ENCODE measurements at places on chromosomes 3 and 15. TPM values are rescaled to one million over a fixed set of nuclear protein-coding genes. Genes with fewer than 3 reads are reported as not detected.

ROBO1 gene
- total RNA-seq: 9.1 TPM

GCNT3 gene
- total RNA-seq: 153 TPM

P2RY12 gene
- total RNA-seq: not detected

RASA2 gene
- 9.0 TPM for total RNA-seq

TRPM1 gene
- not detected for total RNA-seq

KLF15 gene
- 0.08 TPM for total RNA-seq

SLC22A13 gene
- total RNA-seq: 0.13 TPM

EHD4 gene
- 10.5 TPM for total RNA-seq

CSTA gene
- 1.1 TPM for total RNA-seq

CDC25A gene
- total RNA-seq: 8.8 TPM

B3GALNT1 gene
- 0.10 TPM for total RNA-seq

DCLK3 gene
- 0.01 TPM for total RNA-seq

ADAMTSL3 gene
- 0.53 TPM for total RNA-seq

CAMK1 gene
- 16.2 TPM for total RNA-seq

GABPB1 gene
- 32.9 TPM for total RNA-seq

ATP13A5 gene
- total RNA-seq: not detected

SCG5 gene
- 2.4 TPM for total RNA-seq

NLGN1 gene
- total RNA-seq: not detected

PSMA4 gene
- total RNA-seq: 405 TPM

TGM4 gene
- total RNA-seq: 0.03 TPM

APOD gene
- total RNA-seq: 0.50 TPM

GOLGA8R gene
- 0.12 TPM for total RNA-seq

GPR62 gene
- not detected for total RNA-seq

TMEM158 gene
- 15.3 TPM for total RNA-seq

FOXB1 gene
- total RNA-seq: not detected

SYNPR gene
- not detected for total RNA-seq

ECE2 gene
- total RNA-seq: not detected

ATP1B3 gene
- total RNA-seq: 209 TPM

COL8A1 gene
- not detected for total RNA-seq

SERINC4 gene
- total RNA-seq: 0.08 TPM

SFMBT1 gene
- total RNA-seq: 7.9 TPM

CX3CR1 gene
- total RNA-seq: not detected

KNL1 gene
- 5.1 TPM for total RNA-seq

RLBP1 gene
- total RNA-seq: not detected

All from A549 treated with CORT108297 at 1 μM for 4 hours (cell line).